ENCODE measurements at places on chromosomes 4 and X. TPM values are rescaled to one million over a fixed set of nuclear protein-coding genes. Genes with fewer than 3 reads are reported as not detected.

The SRPX2 gene
- total RNA-seq, result 16.4 TPM

The IL2 gene
- not detected for total RNA-seq

The UNC5C gene
- 5.1 TPM for total RNA-seq

The FGFR3 gene
- 34.2 TPM for total RNA-seq

The CYLC1 gene
- not detected for total RNA-seq

DNA sequence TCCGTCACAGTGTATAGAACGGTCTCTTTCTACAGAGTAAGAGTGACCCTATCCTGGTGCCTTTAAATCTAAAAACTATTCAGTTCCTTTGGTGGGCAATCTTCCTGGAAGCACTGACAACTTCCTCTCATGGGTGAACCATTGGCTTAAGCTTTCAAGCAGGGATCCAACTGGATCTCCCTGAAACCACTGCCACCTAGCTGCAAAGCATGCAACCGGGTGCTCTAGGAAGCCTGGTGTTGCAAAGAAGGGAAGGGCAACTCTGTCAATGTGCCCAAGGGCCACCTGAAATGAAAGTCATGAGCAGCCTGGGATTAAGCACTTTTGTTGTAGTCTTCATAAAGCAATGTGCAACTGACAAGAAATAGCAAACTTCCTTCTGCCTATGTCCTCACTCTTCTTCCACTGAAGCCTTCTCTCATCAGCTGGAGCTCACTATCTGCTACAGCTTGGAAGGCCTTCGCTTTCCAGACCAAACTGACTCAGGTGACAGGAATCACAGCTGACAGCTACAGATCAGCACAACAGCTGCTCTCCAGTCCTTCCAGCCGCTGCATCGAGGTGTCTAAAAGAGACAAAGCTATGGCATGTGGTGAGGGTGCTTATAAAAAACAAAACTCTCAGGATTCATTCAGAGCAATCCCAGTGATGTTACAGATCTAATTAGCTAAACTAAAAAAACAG, 46.1 kb downstream of the SETD7 start:
- peaks cover 83% of the 10 kb centered on the region for H3K36me3 ChIP-seq
- no peaks in the 10 kb centered on the region for H3K4me1 ChIP-seq
- no peaks in the 10 kb centered on the region for H3K27me3 ChIP-seq
- no peak overlapping the region for H3K27ac ChIP-seq
- no peak for DNase-seq

- H3K4me1 ChIP-seq, result no peaks in the 10 kb centered on the region
- H3K27ac ChIP-seq, result no peak overlapping the region
- H3K4me3 ChIP-seq, result no peak overlapping the region
- no peaks in the 10 kb centered on the region for H3K27me3 ChIP-seq
Observed at GRCh38 chrX:11908371-11908770, 150.3 kb downstream of the MSL3 start.

GRCh38 chr4:177681902-177682301, 239.7 kb upstream of the AGA start:
- no peaks in the 10 kb centered on the region for H3K27me3 ChIP-seq
- H3K4me1 ChIP-seq, result no peaks in the 10 kb centered on the region
- no peaks in the 10 kb centered on the region for H3K36me3 ChIP-seq

DNA sequence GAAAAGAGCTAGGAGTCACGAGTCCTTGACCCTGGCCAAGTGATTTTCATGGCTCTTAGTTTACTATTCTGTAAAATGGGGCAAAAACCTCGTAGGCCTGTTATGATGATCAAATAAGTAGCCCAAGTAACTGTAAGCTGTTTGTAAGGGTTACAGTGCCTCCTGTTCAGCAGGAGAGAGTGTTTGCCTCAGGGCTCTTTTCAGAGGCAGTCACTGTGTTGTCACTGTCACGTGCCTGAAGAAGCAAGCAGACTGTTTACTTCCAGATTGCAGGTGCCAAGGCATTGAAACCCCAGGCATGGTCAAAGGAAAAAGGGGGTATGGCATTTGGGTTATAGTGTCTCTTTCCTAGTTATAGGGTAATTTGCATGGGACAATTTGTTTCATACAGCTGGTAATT, 4.5 kb downstream of the RAB39B start:
- DNase-seq, result no peak
- no peaks in the 10 kb centered on the region for H3K36me3 ChIP-seq
- no peak overlapping the region for H3K27ac ChIP-seq
- no peaks in the 10 kb centered on the region for H3K27me3 ChIP-seq
- H3K4me1 ChIP-seq, result no peaks in the 10 kb centered on the region
- H3K4me3 ChIP-seq, result no peak overlapping the region

DNA sequence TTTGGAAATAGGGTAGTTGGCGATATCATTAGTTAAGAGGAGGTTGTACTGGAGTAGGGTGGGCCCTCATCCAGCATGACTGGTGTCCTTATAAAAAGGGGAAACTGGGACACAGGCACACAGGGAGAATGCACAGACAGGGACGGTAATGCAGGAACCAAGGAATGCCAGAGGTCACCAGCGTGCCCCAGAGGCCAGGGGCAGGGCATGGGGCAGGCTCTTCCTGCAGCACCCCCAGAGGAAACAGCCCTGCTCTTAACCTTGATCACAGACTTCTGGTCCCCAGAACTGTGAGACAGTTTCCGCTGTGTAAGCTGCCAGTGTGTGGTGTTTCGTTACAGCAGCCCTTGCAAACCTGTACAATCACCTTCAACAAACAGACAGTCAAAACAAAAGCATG, 15.9 kb upstream of the STOX2 start:
- DNase-seq, result no peak
- no peak overlapping the region for H3K27ac ChIP-seq
- no peak overlapping the region for H3K4me3 ChIP-seq
- no peaks in the 10 kb centered on the region for H3K36me3 ChIP-seq
- H3K27me3 ChIP-seq, result no peaks in the 10 kb centered on the region

GRCh38 chr4:82436780-82437179, 6.4 kb downstream of the ENOPH1 start:
- no peaks in the 10 kb centered on the region for H3K27me3 ChIP-seq
- H3K4me1 ChIP-seq, result peaks cover 12% of the 10 kb centered on the region
- no peak for DNase-seq
- no peak overlapping the region for H3K4me3 ChIP-seq
- H3K36me3 ChIP-seq, result no peaks in the 10 kb centered on the region

DNA sequence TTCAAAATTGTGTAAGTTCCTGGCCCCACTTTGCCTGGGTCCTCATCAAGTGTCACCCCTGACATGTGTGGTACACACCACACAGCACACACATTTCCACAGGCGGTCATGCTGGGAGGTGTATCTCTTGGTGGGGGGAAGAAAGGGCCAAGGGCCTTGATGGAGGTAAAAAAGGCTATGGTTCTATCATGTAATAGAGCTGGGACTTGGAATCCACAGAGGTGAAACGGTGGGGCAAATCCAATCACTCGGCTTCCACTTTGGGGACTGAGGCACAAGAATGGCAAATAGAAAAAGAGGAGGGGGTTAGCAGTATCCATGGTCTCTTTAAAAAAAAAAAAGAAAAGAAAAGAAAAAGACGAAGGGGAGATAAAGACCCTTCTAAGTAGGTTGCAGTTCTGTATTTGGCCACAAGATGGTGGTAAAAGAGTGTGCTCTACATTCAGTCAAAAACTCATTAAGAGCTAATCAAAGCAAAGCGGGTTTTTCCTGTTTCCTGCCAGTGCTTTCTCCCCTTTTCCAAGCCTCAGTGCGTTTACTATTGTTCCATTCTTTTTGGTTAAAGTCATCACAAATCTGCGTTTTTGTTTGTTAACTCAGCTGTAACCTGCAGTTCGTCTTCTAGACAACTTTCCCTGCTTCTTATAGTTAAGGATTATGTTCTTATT, 37.0 kb upstream of the ATP6AP2 start:
- no peaks in the 10 kb centered on the region for H3K27me3 ChIP-seq
- DNase-seq, result no peak
- peaks cover 5% of the 10 kb centered on the region for H3K4me1 ChIP-seq
- no peaks in the 10 kb centered on the region for H3K36me3 ChIP-seq

- no peaks in the 10 kb centered on the region for H3K27me3 ChIP-seq
- no peaks in the 10 kb centered on the region for H3K36me3 ChIP-seq
- no peak for DNase-seq
Observed at GRCh38 chrX:63747331-63747730, 37.7 kb downstream of the ARHGEF9 start.

DNA sequence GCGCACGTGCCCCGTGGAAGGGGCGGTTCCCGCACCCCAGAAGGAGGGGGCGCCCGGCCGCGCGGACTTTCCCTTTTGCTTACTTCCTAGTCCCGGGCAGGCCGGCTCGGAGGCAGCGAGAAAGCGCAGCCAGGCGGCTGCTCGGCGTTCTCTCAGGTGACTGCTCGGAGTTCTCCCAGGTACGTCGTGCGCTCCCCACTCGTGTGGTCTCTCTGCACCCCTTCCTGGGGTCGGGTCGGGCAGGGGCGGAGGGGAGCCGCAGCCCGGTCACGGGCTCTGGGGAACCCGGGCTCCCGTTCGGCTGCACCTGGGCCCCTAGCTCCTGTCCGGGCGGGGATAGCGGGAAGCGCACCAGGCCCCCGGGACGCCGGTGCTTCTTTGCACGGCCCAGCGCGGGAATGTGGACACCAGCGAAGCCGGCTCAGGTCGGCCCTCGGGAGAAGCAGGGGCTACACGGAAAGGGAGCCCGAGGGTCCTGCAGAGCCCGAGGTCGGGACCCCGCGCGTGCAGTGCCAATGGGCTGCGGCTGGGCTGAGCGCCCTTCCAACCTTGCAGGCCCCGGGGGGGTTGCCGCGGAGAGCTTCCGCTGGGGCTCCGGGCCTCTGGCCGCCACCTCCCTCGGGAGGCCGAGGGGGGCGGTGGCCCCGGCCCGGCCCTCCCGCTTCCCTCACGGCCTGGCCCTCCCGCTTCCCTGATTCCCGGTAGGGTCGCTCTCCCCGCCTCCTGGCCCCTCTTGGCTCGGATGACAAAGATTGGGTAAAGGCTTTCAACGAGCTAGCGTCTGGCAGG, at the start of gene TLR2:
Gene TLR2 (plus strand): TSS at position 99 of the 789 bp plus-strand sequence. CDS start 18,628 bp downstream, outside the sequence.
- peak within 1 kb of the TSS; percentile 71 for H3K4me3 ChIP-seq
- peaks cover 17% of the 10 kb centered on the region for H3K36me3 ChIP-seq
- no peaks in the 10 kb centered on the region for H3K27me3 ChIP-seq
- H3K27ac ChIP-seq, result peak within 1 kb of the TSS; percentile 87
- DNase-seq, result peak; percentile 93

DNA sequence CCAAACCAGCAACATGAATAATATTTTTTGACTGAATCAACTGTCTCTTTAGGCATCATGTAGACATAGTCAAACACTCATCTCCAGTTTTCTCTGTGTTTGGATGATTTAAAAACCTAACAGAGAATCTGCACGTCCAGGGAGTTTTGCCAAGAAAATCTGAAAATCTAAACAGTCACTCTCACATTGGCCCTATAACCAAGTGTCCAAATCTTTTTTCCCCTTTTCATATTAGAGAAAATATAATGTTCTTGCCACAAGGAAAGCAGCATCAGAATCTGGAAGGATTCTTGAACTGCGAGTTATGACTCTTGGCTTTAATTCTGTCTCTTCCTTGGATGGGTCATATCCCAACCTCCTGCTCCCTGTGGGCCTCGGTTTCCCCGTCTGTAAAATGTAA, 8.8 kb upstream of the CHRDL1 start:
- no peaks in the 10 kb centered on the region for H3K4me1 ChIP-seq
- H3K36me3 ChIP-seq, result no peaks in the 10 kb centered on the region
- H3K4me3 ChIP-seq, result no peak overlapping the region
- no peak overlapping the region for H3K27ac ChIP-seq
- no peak for DNase-seq
- no peaks in the 10 kb centered on the region for H3K27me3 ChIP-seq

DNA sequence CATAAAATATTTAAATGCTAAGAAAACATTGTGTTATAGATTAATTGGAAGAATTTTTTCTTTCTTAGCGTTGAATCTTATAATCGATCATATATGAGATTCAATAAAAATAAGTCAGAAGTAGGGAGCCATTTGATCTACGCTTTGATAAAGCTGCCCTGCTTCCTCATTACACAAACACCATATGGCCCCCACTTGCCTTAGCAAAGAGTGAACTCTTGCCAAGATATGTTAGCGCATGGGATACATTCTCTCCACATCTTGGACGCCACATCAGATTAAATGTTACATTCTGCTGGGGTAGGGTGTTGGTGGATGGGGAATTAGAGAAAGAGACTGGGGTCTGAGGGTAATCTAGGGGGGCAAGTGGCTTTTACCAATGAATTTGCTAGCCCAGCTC, 207.7 kb upstream of the MID1 start:
- H3K27ac ChIP-seq, result no peak overlapping the region
- H3K36me3 ChIP-seq, result no peaks in the 10 kb centered on the region
- no peak for DNase-seq
- H3K27me3 ChIP-seq, result no peaks in the 10 kb centered on the region

- H3K36me3 ChIP-seq, result peaks cover 84% of the 10 kb centered on the region
- H3K4me1 ChIP-seq, result no peaks in the 10 kb centered on the region
- no peaks in the 10 kb centered on the region for H3K27me3 ChIP-seq
- no peak overlapping the region for H3K4me3 ChIP-seq
- no peak for DNase-seq
- H3K27ac ChIP-seq, result no peak overlapping the region
Observed at GRCh38 chr4:39922399-39922798, 55.3 kb downstream of the PDS5A start.

Data from lower lobe of right lung (tissue), 2 donors.